ENCODE measurements at places on chromosomes 13 and 19.
A peak's percentile ranks its signal among the peaks of the same experiment; 100 is the strongest.

GRCh38 chr19:31098836-31099235, 250.4 kb downstream of the TSHZ3 start:
- DNase-seq: no peak

GRCh38 chr13:82356667-82357410, 1525.4 kb downstream of the SLITRK1 start:
- no peak for DNase-seq

DNA sequence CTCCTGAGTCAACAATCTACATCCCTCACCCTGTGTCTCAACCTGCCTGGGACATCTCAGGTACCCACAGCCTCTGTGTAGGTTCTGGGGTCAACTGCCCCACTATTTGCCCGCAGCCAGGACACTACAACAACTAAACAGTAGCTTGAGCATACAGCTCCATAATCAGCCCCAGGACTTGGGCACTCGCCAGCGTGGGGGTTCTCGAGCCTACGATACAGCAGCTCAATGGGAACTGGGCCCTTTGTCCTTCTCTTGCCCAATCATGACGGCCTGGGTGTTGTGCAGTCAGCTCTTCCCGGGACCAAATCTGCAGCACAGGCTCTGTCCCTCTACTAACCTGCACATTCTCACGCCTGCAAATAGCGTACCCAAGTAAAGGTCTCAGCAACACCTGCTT, 1.3 kb downstream of the ZNF180 start:
- no peak for DNase-seq

DNA sequence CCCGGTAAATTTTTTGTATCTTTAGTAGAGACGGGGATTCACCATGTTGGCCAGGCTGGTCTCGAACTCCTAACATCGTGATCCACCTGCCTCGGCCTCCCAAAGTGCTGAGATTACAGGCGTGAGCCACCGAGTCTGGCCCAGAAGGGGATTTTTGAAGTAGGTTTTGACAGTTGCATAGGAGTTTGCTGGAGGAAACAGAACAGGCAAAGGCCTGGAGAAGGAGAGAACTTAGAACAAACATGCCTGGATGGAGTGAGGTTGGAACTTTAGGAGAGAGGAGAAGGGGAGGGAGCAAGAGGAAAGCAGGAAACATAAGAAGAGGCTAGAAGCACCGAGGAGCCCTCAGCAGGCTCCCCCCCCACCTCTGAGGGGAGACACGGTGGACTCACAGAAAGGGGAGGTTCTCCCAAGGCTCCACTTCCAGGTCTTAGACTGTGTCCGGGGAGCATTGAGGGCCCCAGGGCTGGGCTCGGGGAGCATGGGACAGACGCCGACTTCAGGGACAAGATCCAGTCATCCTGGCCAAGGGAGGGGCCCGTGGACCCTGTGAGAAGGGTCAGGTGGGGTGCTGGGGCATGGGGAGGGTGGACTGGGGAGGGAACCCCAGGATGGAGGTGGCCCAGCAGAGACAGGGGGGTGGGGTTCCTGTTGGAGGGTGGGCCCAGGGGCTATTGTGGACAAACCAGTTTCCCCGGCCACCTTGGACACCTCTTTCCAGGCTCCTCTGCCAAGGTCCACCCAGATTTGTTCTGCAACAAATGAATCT, 1.8 kb upstream of the FBN3 start:
- DNase-seq: no peak

- DNase-seq: no peak
Measured at GRCh38 chr19:33685541-33685940, 63.8 kb downstream of the CHST8 start.

- no peak for DNase-seq
Measured at GRCh38 chr19:40762754-40763470, 11.9 kb downstream of the SNRPA start.

- DNase-seq: no peak
Measured at GRCh38 chr19:28027116-28027515, 1185.8 kb downstream of the UQCRFS1 start.

DNA sequence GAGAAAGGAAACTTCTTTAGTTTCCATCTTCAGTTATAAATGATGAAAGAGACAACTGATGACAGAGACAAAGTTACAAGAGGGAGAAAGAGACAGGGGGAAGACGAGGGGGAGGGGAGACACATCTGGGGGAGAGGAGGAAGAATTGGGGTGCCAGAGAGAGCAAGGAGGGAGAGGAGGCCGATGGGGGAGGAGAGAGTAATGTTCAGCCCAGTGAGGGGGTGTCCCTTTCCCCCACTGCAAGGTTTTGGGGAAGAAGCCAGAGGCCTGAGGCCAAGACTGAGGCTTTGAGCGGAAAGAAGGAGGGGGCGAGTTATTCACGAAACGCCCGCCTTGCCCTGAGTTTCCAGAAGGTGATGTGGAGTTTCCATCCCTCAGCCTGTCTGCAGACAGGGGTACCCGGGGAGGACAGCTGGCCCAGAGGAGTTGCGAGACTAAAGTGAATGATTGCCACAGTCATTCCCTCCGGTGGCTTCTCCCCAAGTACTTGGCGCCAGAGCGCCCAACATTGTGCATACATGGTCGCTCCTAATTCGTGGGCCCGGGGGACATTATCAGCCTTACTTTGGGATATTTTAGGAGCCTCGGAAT, 558 bp upstream of the PPAN start:
- DNase-seq: peak; percentile 68

GRCh38 chr13:25742220-25742619, 309.6 kb downstream of the SHISA2 start:
- no peak for DNase-seq
